ENCODE measurements at places on chromosomes 2 and 18.

DNA sequence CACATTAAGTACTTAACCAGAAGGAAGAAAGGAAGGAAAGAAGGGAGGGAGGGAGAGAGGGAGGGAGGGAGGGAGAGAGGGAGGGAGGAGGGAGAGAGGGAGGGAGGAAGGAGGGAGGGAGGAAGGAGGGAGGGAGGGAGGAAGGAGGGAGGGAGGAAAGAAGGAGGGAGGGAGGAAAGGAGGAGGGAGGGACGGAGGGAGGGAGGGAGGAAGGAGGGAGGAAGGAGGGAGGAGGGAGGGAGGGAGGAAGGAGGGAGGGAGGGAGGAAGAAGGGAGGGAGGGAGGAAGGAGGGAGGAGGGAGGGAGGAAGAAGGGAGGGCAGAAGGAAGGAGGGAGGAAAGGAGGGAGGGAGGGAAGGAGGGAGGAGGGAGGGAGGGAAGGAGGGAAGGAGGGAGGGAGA lies 363.3 kb downstream of the MBD2 start:
- no peak overlapping the region for H3K4me3 ChIP-seq
- H3K27me3 ChIP-seq: no peaks in the 10 kb centered on the region
- H3K27ac ChIP-seq: no peak overlapping the region
- H3K4me1 ChIP-seq: no peaks in the 10 kb centered on the region

- H3K27ac ChIP-seq: no peak overlapping the region
- no peak overlapping the region for H3K4me3 ChIP-seq
- no peaks in the 10 kb centered on the region for H3K27me3 ChIP-seq
- no peaks in the 10 kb centered on the region for H3K36me3 ChIP-seq
- no peaks in the 10 kb centered on the region for H3K4me1 ChIP-seq
- DNase-seq: no peak
Observed at GRCh38 chr18:58552057-58552461, 76.8 kb downstream of the ALPK2 start.

- DNase-seq: no peak
- no peaks in the 10 kb centered on the region for H3K27me3 ChIP-seq
- H3K4me3 ChIP-seq: no peak overlapping the region
- H3K4me1 ChIP-seq: peaks cover 8% of the 10 kb centered on the region
- H3K36me3 ChIP-seq: no peaks in the 10 kb centered on the region
Observed at GRCh38 chr2:182077448-182078142, 91.9 kb downstream of the PPP1R1C start.

DNA sequence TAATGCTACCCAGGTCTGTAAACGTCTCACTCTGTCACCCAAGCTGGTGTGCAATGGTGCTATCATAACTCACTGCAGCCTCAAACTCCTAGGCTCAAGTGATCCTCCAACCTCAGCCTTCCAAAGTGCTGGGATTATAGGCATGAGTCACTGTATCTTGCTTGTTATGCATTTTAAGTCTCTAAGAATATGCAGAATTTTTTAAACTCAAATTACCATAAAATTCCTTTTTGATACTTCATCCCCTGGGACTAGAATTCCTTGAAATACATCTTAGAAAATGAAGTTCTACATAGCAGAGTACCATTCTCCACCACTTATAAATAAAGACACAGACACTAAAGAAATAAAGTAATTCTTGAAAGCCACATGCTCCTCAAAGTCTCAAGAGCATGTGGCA lies 30.2 kb upstream of the LRATD1 start:
- no peaks in the 10 kb centered on the region for H3K4me1 ChIP-seq
- no peak for DNase-seq
- no peaks in the 10 kb centered on the region for H3K36me3 ChIP-seq
- H3K27me3 ChIP-seq: no peaks in the 10 kb centered on the region

DNA sequence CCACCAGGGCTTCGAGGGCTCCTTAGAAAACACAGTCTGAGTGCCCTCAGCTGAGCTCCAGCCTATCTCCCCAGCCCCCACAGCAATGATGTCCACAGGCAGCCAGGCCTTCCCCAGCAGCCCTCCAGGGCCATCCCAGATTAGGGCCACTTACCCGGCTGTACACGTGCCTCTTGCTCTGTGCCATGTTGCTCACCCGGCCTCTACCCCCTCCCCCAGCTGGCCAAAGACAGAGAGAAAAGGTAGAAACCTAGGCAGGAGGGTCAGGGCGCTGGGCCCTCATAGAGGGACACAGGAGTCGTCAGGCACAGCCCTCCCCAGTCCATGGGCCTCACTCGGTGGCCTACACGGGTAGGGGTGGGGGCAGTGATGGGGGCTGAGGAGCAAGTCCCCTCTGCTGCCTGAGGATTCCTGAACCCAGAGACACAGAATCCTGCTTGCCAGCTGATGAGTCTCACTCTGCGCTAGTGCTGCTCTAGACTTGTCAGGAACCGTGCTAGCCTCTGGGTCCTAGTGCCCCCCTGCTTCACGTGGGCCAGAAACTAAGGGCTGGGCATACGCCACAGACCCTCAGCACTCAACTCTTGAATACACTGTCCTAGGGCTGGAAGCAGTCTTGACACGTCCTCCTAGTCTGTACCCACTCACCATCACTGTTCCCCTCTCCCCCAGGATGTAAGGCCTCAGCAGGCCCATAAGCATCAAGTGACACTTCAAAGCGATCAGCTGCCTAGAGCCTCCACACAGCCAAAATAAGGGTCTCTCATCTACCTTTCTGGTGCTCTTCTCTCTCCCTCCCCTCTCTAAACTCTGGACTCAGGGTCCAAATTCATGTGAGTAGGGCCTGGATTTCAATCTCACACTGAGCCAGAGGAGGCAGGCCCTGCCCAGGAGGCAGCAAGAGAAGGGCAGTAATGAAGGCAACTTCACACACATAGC lies at the start of gene DCTN1:
Gene DCTN1, minus strand, starts transcription at position 461 of the 939 bp plus-strand sequence. Its CDS starts 274 bp downstream, at position 187.
- peaks cover 12% of the 10 kb centered on the region for H3K36me3 ChIP-seq
- DNase-seq: no peak
- H3K27me3 ChIP-seq: no peaks in the 10 kb centered on the region
- H3K4me3 ChIP-seq: peak within 1 kb of the TSS; percentile 30

GRCh38 chr2:203498161-203498560 lies 36.9 kb downstream of the RAPH1 start:
- H3K4me3 ChIP-seq: no peak overlapping the region
- peaks cover 12% of the 10 kb centered on the region for H3K4me1 ChIP-seq
- H3K36me3 ChIP-seq: peaks cover 4% of the 10 kb centered on the region
- no peaks in the 10 kb centered on the region for H3K27me3 ChIP-seq
- no peak overlapping the region for H3K27ac ChIP-seq

GRCh38 chr2:76544901-76545300 lies 834.2 kb upstream of the GCFC2 start:
- no peak overlapping the region for H3K4me3 ChIP-seq
- H3K27me3 ChIP-seq: no peaks in the 10 kb centered on the region
- no peak overlapping the region for H3K27ac ChIP-seq
- no peaks in the 10 kb centered on the region for H3K4me1 ChIP-seq

- peaks cover 72% of the 10 kb centered on the region for H3K4me1 ChIP-seq
- no peaks in the 10 kb centered on the region for H3K27me3 ChIP-seq
- H3K36me3 ChIP-seq: no peaks in the 10 kb centered on the region
- no peak overlapping the region for H3K4me3 ChIP-seq
- no peak for DNase-seq
- peak overlapping the region; percentile 78 for H3K27ac ChIP-seq
Observed at GRCh38 chr2:102057502-102058292, 65.9 kb downstream of the IL1R2 start.

DNA sequence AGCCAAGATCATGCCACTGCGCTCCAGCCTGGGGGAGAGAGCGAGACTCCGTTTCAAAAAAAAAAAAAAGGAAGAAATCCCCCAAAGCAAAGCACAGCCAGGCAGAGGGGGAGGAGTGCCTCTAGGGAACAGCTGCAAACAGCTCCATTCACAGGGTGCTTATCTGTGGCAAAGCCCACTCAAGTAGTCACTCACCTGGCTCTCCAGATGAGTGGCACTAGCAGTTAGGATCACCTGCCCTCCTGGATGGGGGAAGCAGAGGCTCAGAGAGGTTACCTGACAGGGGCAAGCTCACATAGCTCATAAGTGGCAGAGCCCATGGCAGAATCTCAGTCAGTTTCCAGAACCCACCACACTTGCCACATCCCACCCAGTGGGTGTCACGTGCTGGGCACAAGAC lies 30.3 kb downstream of the TFCP2L1 start:
- peaks cover 15% of the 10 kb centered on the region for H3K4me1 ChIP-seq
- DNase-seq: no peak
- H3K36me3 ChIP-seq: peaks cover 8% of the 10 kb centered on the region
- H3K27ac ChIP-seq: no peak overlapping the region
- H3K4me3 ChIP-seq: no peak overlapping the region
- no peaks in the 10 kb centered on the region for H3K27me3 ChIP-seq

GRCh38 chr18:27704736-27705361 lies 472.1 kb downstream of the CDH2 start:
- H3K36me3 ChIP-seq: no peaks in the 10 kb centered on the region
- H3K4me1 ChIP-seq: no peaks in the 10 kb centered on the region
- no peaks in the 10 kb centered on the region for H3K27me3 ChIP-seq
- no peak for DNase-seq

- peaks cover 21% of the 10 kb centered on the region for H3K27me3 ChIP-seq
- H3K4me1 ChIP-seq: peaks cover 13% of the 10 kb centered on the region
- H3K4me3 ChIP-seq: no peak overlapping the region
- no peaks in the 10 kb centered on the region for H3K36me3 ChIP-seq
Observed at GRCh38 chr2:106063181-106063580, 130.9 kb downstream of the UXS1 start.

- no peaks in the 10 kb centered on the region for H3K36me3 ChIP-seq
- peak overlapping the region; percentile 32 for H3K27ac ChIP-seq
- no peak for DNase-seq
- H3K4me1 ChIP-seq: peaks cover 11% of the 10 kb centered on the region
Observed at GRCh38 chr2:197293252-197294007, 17.1 kb downstream of the ANKRD44 start.

- H3K36me3 ChIP-seq: peaks cover 83% of the 10 kb centered on the region
- DNase-seq: no peak
- H3K27me3 ChIP-seq: no peaks in the 10 kb centered on the region
- no peak overlapping the region for H3K4me3 ChIP-seq
- no peak overlapping the region for H3K27ac ChIP-seq
Observed at GRCh38 chr2:158677542-158677941, 117.6 kb upstream of the DAPL1 start.

DNA sequence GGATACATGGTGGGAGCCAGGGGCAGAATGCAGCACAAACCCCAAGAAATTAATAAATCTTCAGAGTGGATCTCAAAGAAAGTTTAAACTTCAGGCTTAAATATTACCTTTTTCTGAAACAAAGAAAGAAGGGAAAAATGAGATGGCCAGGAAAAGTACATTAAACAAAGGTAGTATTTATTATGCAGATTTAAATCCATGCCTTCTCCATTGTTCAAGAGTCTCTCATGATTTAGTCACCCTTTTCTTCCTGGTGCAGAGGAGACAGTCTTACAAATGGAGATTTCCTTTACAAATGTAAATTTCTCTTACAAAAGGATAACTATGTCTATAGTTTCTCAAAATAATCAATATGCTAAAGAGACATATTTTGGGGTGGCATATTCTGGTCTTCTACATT lies 33.4 kb upstream of the PPM1B start:
- DNase-seq: no peak
- H3K27me3 ChIP-seq: no peaks in the 10 kb centered on the region
- H3K27ac ChIP-seq: no peak overlapping the region
- H3K4me3 ChIP-seq: no peak overlapping the region
- H3K4me1 ChIP-seq: no peaks in the 10 kb centered on the region

DNA sequence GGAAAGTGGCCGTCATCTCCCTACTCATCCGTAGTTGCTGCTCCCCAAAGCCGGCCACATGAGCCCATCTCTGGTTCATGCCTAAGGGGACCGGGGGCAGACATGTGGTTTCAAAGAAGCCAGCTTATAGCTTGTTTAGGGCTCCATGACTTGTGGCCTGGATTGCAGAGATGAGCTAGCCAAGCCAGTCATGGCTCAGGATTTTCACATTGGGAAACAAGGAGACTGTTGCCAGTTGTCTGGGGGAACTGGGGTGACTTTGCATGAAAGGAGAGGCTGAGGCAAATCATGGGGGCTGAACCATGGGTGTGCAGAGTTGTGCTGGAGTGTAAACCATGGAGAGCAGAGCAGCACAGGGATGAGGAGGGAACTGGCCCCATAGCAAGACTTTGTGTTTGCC lies 183.0 kb upstream of the APCDD1 start:
- H3K27me3 ChIP-seq: no peaks in the 10 kb centered on the region
- no peak for DNase-seq
- H3K36me3 ChIP-seq: no peaks in the 10 kb centered on the region

DNA sequence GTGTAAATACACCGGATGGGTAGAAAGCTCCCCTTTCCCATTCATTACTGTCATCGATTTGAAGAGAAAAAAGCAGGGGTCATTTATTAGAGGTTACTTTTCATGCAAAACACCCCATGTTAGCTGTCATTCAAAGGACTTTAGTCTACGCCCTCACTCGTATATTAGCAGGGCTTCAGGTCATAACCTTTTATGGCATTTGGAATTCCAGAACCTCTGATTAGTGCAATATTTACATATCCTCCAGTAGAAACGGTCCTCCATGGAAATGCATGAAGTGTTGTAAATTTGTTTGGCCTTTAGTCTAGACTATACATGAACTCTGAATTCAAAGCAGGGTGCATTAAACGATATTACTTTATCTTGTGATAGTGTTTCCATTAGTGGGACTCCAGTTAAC lies 180.5 kb downstream of the ZNF516 start:
- H3K4me3 ChIP-seq: no peak overlapping the region
- no peaks in the 10 kb centered on the region for H3K4me1 ChIP-seq
- H3K36me3 ChIP-seq: no peaks in the 10 kb centered on the region
- H3K27me3 ChIP-seq: no peaks in the 10 kb centered on the region
- no peak overlapping the region for H3K27ac ChIP-seq
- DNase-seq: no peak

- H3K4me3 ChIP-seq: no peak overlapping the region
- no peak for DNase-seq
- no peak overlapping the region for H3K27ac ChIP-seq
- no peaks in the 10 kb centered on the region for H3K27me3 ChIP-seq
- H3K36me3 ChIP-seq: peaks cover 22% of the 10 kb centered on the region
- no peaks in the 10 kb centered on the region for H3K4me1 ChIP-seq
Observed at GRCh38 chr2:45390441-45390840, 220.6 kb downstream of the SRBD1 start.

- no peaks in the 10 kb centered on the region for H3K27me3 ChIP-seq
- H3K27ac ChIP-seq: peak overlapping the region; percentile 73
- H3K36me3 ChIP-seq: no peaks in the 10 kb centered on the region
- peaks cover 19% of the 10 kb centered on the region for H3K4me1 ChIP-seq
Observed at GRCh38 chr18:13235421-13235831, 16.9 kb downstream of the LDLRAD4 start.

DNA sequence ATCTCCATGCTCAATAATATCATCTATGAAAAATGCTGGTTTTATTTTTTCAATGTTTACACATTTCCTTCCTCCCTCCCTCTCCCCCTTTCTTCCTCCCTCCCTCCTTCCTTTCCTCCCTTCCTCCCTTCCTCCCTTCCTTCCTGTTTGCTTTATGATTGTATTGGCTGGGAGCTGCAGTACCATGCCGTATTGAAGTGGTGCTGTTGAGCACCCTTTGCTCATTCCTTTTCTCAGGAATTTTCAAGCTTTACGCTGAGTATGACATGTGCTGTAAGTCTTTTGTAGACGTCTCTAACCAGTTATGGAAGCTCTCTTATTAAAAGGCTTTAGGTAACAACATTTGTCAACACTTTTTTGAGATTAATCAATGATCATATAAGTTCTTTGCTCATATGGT lies 100.4 kb downstream of the SNTG2 start:
- no peak for DNase-seq
- H3K4me1 ChIP-seq: no peaks in the 10 kb centered on the region
- H3K27me3 ChIP-seq: no peaks in the 10 kb centered on the region
- H3K4me3 ChIP-seq: no peak overlapping the region
- H3K27ac ChIP-seq: no peak overlapping the region

GRCh38 chr2:159380685-159381239 lies 94.3 kb upstream of the WDSUB1 start:
- H3K27me3 ChIP-seq: no peaks in the 10 kb centered on the region
- H3K36me3 ChIP-seq: peaks cover 28% of the 10 kb centered on the region
- H3K4me3 ChIP-seq: no peak overlapping the region
- H3K27ac ChIP-seq: no peak overlapping the region
- DNase-seq: no peak

Measured in suprapubic skin (tissue), 4 donors.